Stimulated activated CD4-positive, alpha-beta T cell treated with anti-CD3 and anti-CD28 coated beads, Interleukin-4, amount 100 ng/mL, for 1 hour (primary cell): ENCODE measurements at places on chromosomes 1 and 21.

DNA sequence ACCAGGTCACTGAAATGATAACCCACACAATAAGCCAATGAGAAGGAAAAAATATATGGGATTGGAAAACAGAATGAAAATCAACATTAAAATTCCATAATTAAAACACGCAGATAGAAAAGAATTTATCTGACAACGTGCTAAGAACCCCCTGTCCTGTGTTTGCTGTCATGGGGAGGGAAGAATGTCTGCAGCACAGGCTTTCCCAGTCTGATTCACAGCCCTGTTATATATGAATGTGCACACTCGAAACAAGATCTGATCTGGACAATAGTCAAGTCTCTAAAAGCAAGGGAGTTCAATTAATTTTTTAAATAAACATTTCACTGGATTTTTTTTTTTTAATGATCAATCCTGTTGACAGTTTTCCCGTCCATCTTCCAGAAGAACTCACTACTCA, 220.0 kb downstream of the RERE start:
- DNase-seq = no peak

- no peak for DNase-seq
Measured at GRCh38 chr1:12148958-12149790, 17.6 kb upstream of the TNFRSF1B start.

DNA sequence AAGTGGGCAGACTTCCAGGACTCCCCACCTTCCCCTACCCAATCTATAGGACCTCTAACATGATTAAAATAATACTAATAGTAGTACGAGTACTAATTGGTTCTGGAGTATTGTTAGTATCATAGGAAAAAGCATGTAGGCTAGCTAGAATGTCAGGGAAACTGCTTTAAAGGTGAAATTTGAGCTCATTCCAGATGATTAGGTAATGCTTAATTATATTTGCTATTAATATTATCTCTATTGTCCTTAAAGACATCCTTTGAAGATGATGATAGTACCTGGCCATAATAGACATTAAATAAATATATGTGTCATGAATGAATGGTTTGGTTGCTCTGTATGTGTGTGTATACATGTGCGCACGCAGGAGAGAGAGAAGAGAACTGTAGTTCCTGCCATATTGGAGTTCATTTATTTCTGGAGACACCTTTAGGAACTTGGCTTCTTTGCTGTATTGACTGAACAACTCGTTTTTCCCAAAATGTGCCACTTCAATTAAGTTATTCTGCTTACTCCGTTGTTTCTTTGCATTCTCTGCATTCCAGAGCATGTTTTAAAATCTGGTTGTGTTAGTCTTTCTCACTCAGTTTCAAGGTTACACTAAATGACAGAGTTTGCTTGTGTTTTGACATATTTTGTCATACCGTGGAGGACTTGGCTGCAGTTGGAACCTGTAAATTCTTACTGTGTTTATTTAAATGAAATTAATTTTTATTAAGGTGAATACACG, 117.1 kb downstream of the OSBPL9 start:
- no peak for DNase-seq

- no peak for DNase-seq
Measured at GRCh38 chr1:177884479-177885021, 85.3 kb downstream of the SEC16B start.

DNA sequence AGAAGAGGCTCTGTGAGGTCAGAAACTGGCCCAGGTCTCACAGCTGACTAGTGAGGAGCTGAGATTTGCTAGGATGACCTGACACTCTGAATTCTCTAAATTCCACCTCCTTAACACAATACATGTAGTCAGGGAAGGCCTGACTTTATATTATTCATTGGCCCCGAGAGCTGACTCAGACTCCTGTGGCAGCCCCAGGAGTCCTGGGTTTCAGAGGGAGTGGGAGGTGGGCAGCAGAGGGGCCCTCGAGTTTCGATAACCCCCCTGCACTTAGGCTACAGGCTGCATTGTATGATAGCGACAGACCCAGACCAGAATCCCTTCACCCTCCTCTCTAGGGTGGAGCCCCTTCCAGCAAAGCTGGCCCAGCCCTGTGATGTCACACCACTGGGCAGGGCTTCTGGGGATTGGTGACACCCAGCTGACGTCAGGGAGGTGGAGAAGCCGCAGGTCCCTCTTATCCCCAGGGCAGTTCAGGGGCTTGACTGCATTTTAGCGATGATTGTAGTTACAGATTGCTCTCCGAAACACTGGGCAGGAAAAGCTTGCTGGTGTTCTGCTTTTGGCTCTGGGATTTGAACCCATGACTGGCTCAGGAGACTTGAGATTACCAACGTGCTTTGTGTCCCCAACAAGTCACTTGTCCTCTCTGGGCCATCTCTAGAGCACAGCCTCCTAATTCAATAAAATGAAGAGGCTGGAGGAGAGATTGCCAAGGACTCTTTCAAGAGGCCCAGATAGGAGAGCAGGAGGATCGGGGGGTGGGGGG, 17.0 kb upstream of the GPR37L1 start:
- DNase-seq = no peak

DNA sequence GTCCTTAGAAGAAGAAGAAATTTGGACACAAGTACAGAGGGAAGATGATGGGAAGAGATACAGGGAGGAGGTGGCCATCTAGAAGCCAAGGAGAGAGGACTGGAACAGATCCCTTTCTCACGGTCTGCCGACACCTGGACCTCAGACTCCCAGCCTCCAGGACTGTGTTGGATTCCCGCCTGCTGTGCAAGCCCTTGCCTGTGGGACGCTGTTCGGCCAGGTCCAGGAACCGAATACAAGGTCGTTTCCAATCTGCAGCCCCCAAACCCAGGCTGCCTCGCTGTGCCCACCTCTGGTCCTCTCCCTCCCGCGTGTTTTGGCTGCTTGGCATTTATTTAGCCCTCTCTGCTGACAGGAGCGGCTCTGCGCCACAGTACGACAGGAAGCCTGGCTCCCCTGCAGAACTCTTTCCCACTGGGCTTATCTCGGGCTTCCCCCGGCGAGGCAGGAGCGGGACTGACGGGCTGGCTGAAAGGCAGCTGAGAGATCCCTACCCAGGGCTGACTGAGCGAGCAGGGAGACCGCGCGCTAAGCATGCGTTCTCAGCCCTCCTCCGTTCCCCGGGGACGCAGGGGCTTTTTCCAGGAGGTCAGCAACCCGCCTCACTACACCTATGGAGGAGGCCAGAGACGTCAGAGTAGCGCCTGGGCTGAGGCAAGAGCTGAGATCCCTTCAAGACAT, 238.4 kb downstream of the TNR start:
- no peak for DNase-seq

GRCh38 chr1:38848071-38848470, 11.5 kb downstream of the RRAGC start:
- DNase-seq = no peak

DNA sequence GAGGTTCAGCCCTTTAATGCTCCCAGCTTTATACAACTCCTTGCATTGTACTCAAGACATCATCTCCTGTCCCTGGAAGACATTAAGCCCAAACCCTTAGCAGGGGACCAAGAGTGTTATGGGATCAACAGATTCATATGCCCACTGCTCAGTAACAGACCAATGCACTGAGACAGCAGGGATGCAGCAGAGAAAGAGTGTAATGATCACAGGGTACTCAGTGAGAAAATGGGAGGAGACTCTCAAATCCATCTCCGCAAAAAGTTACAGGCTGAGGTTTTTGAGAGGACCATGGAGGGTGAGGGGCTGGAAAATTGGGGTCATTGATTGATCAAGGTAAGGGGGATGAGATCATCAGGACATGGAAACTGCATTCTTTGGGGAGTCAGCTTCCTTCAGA, 96.2 kb downstream of the MATN1 start:
- no peak for DNase-seq

GRCh38 chr1:21289700-21290545, at the start of gene ECE1:
TSS of gene ECE1 (minus strand) at chr1:21290463. CDS start at chr1:21290414, 49 bp downstream.
- DNase-seq = peak; percentile 55

DNA sequence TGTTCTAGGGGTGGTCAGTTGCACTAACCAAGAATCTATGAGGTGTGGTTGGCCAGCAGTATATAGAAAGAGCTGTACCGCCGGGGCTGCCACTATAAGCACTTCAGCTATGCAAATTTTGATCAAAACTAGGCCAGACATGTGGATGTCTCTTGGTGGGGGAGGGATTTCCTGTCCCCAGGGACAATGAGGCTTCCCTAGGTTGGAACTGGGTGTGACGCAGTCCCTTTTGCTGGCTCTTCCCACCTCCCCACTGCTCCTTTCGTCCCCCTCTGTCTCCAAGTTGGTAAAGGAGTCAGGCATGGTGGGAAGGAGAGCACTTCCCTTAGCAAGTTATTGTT, 13.6 kb downstream of the SDCCAG8 start:
- DNase-seq = no peak

GRCh38 chr1:180611016-180611930, 20.5 kb upstream of the XPR1 start:
- no peak for DNase-seq

DNA sequence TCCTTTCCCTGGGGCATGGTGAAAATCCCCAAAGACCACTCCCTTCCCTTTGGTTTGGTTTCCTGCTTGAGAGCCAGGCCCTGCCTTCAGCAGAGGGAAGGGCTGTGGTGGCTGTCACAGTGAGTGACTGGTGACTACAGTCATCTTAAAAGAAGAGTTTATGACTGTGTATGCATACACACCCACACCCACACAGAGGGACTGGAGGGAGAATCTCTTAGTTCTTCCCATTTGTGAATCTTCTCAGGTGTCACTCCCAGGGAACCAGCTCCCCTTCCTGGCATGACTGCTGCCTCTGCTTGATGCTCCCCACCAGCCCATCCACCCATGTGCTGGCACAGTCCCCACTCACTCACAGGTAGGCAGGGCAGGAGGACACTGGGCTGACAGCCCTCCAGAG, 3.9 kb upstream of the KCNA2 start:
- DNase-seq = no peak

DNA sequence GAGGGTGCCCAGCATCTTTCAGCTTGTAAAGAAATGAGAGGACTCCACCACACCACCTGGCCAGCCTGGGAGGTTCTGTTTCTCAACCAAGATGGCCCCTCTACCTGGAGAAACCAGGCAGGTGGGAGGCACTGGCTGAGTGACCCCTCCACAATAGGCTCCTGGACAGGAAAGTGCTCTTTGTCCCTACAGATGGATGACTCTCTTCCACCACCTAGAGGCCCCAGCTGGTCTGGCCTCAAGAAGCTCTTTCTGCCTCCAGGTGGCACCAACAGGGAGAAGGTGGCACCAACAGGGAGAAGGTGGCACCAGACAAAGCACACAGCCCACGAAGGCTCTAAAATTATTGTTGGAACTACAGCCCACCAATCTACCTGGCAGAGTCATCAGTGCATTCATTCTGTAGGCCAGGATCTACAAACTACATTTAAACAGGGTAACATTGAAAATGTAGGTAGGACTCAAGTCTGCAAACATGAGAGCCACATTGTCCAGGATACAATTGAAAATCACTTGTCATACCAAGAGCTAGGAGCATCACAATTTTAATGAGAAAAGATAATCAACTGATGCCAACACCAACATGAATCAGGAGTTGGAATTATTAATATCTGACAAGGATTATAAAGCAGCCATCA, 14.4 kb downstream of the TMPRSS3 start:
- DNase-seq = peak; percentile 30

GRCh38 chr1:63674238-63674864, 81.1 kb downstream of the PGM1 start:
- DNase-seq = no peak

DNA sequence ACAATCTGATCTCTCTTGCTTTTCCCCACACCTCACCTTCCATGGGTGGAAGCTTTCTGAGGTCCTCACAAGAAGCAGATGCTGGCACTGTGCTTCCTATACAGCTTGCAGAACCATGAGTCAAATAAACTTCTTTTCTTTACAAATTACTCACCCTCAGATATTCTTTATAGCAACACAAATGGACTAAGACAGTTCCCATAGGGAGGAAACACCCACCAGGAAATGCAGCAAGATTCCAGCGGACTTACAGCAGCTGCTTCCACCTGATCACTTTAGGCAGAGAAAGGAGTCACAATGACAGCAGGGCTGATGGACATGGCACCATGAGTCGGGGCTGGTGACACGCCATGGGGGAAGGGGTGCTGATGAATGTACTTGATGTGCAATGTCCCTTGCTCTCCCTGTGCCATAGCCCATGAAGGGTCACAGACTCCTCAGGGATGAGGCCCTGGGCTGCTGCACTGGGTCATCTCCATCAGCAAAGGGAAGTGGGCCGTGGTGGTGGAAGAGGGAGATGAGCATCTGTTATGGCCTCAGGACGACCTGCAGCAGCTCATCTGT, 53.9 kb downstream of the PRSS38 start:
- DNase-seq = no peak

- no peak for DNase-seq
Measured at GRCh38 chr21:45499970-45500577, 42.2 kb downstream of the SLC19A1 start.

- DNase-seq = no peak
Measured at GRCh38 chr21:39842741-39843459, 24.3 kb upstream of the PCP4 start.

GRCh38 chr1:202306535-202307345, 35.0 kb downstream of the UBE2T start:
- DNase-seq = no peak

DNA sequence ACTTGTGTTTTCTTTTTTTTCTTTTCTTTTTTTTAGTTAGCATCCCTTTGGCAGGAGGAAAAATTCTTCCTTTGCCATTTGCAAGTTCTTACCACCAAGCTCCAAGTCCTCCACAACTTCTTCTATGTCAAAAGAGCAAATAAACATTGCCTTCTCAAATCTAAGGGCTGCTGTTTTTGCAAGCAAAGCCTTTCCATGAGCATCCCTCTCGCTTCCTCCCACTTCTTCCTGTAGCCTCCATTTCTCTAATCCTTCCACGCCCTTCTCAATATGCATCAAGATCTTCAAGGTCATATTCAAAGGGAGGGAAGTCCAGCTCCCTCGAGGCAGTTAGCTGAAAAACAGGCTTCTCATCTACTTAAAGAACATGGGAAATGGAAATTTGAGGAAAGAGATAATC, 147.1 kb downstream of the ADSS2 start:
- no peak for DNase-seq
